ELF-1 (cell line): ENCODE measurements at places on chromosomes 2 and 18.

GRCh38 chr2:121256720-121257479 lies 28.1 kb downstream of the TFCP2L1 start:
- no peak for DNase-seq

GRCh38 chr2:236171181-236171679 lies 3.0 kb upstream of the GBX2 start:
- DNase-seq, result no peak

DNA sequence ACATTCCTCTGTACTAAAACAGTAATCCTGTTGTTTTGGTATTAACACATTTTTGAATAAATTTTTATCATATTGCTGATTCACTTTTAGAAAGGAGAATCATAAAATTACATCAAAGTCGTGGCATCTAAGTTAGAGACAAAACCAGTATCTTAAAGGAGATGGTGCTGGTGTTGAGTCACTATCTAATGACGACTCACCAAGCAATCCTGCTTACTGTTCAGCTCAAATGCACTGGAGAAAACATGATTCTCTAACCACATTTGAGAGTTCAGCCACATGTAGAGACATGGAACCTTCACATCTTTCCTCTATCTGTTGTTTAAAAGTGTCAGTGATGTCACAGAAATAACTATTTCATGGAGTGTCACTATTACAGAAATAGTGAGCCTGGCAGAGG lies 473.8 kb downstream of the TGIF1 start:
- no peak for DNase-seq

DNA sequence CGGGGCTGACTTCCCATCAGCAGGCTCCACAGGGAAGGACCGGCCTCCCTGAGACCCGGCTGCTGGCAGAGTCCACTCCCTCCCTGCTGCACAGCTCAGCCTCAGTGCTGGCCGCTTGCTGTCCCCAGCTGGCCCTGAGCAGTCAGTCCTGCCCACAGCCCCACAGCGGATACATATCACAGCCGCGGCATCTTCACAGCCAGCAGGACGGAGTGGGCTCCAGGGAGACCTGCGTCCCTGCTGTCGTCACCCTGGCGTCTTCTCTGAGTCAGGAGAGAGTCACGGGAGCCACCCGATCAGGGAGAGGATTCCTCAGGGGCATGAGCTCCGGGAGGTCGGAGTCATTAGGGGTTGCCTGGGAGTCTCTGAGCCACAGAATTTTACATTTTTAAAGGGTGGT lies 13.1 kb upstream of the SNTG2 start:
- DNase-seq, result no peak

- DNase-seq, result no peak
Observed at GRCh38 chr18:62044490-62045000, 142.3 kb downstream of the PIGN start.

DNA sequence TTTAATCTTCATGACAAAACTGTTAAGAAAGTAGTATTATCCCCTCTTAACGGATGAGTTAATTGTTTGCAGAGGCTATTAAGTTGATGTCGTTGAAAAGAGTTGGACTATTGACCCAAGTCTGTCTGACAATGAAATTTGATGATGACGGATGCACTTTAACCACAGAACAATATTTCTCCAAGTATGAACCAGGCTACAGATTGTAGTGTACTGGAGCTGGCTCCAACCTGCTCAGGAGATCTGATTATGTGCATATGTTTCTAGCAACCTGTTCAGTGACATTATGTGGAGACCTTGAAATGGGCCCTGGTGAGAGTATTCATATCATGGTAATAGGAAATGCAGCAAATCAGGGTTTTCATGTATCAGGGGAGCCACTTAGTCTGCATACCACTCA lies 174.1 kb downstream of the CDH7 start:
- DNase-seq, result no peak
